WERI-Rb-1 (cell line): ENCODE measurements at places on chromosomes 1 and 21.

- DNase-seq = no peak
Observed at GRCh38 chr1:193176113-193176512, 10.3 kb downstream of the B3GALT2 start.

- DNase-seq = no peak
Observed at GRCh38 chr1:161747801-161748200, 1.8 kb upstream of the DUSP12 start.

DNA sequence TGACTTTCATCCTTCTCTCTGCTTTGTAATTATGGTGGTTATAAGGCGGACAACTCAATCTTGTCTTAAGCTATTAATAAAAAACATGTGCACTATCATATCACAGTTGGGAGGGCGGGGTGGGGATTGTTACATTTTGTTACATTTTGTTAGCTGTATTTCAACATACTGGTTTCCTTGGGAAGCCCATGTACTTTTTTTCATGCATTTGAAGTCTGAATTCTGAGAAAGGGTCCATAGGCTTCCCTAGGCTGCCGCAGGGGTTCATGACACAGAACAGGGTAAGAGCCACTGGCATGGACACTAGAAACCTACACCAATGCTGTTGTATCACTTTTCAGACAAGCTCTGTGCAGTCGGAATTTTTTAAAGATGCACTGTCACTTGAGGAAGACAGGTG, 178.8 kb downstream of the ETS2 start:
- no peak for DNase-seq

DNA sequence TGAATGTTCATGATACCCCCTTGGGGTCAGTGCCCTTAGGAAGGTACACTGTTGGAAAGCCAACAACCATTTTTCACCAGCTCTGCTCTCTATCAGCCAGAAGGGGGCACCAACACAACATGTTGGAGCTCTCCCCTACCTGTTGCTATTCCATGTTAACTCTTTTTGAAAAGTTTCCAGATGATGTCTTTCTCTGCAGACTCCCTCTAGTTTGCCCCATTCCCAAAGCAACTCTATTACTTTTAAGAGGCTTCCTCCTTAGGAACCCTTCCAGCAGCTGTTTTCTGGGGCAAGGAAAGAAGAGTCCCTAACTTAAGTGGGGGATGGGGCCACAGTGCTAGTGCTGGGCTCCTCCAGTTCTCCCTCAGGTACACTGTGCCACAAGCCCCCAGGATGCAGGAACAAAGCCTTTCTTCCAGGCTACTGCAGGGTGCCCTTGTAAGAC, 22.9 kb upstream of the NDC1 start:
- peak; percentile 41 for DNase-seq

GRCh38 chr1:169604781-169605560, 18.7 kb upstream of the F5 start:
- DNase-seq = no peak

DNA sequence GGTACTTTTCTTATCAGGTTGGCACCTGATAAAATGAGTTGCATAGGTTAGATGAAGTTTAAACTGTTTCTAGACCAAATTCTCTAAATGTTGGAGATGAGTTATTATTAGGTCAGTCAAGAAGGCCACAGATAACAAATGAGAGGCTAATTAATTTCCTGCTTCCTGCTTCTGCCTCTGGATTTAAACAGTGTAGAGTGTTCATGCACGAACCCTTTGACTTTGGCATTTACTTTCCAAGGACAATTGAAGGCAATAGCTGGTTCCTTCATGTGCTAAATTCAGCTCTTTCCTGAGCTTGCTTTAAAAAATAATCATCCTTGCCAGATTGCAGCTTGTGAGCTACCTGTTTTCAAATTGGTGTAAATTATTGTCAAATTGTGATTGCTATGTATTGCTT, 80.6 kb downstream of the RASAL2 start:
- no peak for DNase-seq

- no peak for DNase-seq
Observed at GRCh38 chr21:39454949-39455668, 3.3 kb downstream of the SH3BGR start.

- no peak for DNase-seq
Observed at GRCh38 chr1:153745417-153745816, 17.6 kb downstream of the INTS3 start.

DNA sequence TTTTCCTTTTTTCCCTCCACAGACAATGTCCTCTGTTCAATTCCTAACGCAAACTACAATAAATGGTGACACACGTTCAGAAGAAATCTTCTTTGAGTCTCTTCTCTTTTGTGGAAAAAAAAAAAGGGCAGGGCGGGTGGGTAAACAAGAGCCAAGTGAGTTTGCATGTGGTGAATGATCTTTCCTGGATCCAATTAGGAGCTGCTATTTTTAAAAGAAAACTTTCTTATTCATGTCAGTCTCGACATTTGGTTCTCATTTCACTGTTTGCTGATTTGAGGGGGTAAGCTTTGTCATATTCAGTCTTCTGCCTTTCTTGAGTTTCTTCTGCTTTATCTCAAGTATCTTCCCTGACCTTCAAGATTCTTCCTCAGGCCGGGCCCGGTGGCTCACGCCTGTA, 29.2 kb upstream of the KIF1B start:
- DNase-seq = no peak

GRCh38 chr1:31703431-31704270, at the start of gene COL16A1:
Gene COL16A1 (minus strand): TSS chr1:31704017. CDS start chr1:31702193, 1,824 bp downstream.
- no peak for DNase-seq

- no peak for DNase-seq
Observed at GRCh38 chr1:244897476-244898254, 33.3 kb upstream of the HNRNPU start.

- DNase-seq = no peak
Observed at GRCh38 chr1:114524944-114525343, 13.9 kb upstream of the TRIM33 start.

- no peak for DNase-seq
Observed at GRCh38 chr1:45326627-45327623, at the start of gene HPDL. Gene HPDL (plus strand): TSS chr1:45326895. CDS start chr1:45327149, 254 bp downstream.

GRCh38 chr21:16069178-16070112, 339.7 kb downstream of the USP25 start:
- DNase-seq = no peak

DNA sequence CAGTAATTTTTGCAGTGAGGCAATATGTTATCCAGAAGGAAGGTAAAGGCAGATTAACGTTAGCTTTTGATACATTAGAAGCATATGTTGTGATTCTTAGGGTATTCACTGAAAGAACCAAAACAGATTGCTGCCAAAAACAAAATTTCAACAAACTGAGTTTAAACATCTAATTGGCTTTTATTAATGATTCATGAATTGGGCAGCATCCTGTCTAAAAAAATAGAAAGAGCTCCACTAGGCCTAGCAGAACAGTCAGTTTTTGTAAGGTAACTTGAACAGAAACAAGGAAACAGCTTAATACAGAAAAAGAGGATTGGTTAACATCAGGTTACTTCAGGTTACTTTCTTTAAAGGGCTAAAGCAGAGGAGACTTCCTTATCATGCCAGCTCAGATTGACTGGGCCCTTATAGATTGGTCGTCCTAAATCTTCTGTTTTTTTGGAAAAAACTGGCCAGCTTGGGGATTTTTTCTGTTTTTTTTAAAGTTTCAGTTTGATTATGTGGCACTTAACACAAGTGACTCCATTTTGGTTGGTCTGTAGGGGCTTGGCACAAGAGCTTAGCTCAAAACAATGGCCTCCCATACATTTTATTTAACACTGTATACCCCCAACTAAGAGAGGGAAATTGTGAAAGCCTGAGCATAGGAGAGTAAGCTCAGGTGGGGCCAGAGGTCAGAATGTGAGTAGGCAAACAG, 36.8 kb upstream of the GALNT2 start:
- no peak for DNase-seq

- no peak for DNase-seq
Observed at GRCh38 chr1:234120327-234120944, 216.0 kb downstream of the SLC35F3 start.

- DNase-seq = no peak
Observed at GRCh38 chr1:150552911-150553289, 3.7 kb downstream of the ADAMTSL4 start.

GRCh38 chr1:246329900-246330299, 177.2 kb downstream of the SMYD3 start:
- DNase-seq = no peak

- DNase-seq = peak; percentile 97
Observed at GRCh38 chr1:202192770-202193613, 607 bp upstream of the LGR6 start.

GRCh38 chr1:212635141-212635631, 26.6 kb downstream of the ATF3 start:
- no peak for DNase-seq

DNA sequence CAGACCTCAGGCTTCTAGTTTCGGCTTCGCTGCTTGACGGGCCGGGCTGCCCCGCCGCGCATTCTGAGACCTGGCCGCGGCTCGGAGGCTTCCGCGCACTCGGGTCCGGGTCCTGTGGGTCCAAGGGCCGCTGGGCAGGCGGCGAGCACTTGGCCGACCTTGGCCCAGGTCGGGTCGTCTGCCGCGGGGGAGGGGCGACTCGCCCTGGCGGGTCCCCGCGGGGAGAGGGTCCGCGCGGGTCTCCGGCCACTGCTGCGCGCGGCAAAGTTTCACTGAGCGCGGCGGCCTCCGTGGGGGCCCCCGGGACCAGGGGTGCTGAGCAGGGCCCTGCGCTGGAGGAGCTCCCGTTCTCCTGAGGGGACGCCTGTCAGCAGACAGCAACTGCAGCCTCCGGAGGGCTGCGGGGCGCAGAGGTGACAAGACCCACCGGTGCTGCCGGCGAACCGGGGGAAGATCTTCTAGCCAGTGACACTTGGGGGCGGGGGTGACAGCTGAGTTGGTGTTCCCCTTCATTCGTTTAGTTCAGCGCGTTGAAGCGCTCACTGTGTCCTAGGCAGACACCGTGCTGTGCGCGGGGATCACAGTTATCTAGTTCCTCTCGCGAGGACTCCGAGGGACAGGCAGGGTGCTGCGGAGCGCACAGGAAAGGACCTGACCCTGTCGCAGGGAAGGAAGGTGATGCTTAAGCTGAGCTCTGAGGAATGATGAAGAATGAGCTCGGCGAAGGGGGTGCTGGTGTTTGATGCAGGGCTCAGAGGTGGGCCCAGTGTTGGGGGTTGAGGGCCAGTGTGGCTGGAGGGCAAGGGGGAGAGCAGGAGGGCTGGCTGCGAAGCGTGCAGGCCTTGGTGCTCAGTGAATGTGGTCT, 725 bp downstream of the MTFR1L start:
- DNase-seq = peak; percentile 57

DNA sequence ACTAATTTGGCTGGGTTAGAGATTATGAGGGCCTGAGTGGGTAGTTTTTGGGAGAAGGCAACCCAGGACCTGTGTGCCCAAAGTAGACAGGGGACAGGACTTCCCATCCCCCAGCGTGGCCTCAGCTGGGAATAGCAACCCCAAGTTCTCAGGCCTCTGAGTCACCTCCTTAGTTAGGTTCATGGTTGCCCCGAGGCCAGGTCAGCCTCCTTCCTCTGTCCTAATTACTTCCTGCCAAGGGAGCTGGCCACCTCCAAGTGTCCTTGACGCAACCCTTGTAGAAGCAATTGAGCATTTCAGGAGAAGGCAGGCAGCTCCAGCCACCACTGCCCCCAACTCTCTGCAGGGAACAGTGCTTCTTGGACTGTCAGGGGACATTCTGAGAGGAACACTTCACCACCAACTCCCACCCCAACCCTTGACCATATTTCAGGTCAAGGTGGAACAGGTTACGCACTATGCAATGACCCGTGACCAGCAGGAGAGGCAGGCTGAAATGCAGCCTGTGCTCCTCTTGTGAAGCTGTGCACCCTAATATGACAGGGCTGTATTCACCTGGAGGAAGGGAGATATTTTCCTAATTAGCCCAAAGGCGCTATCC, 5.1 kb upstream of the NT5C1A start:
- DNase-seq = no peak

GRCh38 chr1:229334716-229335115, 8.1 kb downstream of the CCSAP start:
- DNase-seq = no peak

- no peak for DNase-seq
Observed at GRCh38 chr1:203558064-203558760, 64.3 kb downstream of the OPTC start.

- peak; percentile 60 for DNase-seq
Observed at GRCh38 chr1:29744684-29745490, 508.6 kb downstream of the PTPRU start.

- DNase-seq = no peak
Observed at GRCh38 chr1:3140437-3140836, 71.4 kb downstream of the PRDM16 start.

DNA sequence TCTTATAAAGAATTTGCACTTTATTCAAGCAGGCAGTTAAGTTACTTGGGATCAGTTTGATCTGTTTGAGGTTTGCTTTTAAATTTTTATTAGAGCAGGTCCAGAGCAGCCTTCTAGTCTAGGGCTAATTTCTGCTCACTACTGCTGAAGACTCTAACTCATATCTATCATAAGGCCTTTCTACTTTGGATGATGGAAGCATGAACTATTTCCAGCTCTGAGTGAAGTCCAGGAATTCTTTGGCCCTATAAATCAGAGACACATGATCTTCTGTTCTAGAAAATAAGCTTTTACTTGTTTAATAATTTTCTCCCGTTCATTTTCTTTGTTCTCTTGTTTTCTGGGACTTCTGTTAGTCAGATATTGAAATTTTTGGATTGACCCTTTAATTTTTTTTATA, 14.7 kb downstream of the NIBAN1 start:
- no peak for DNase-seq

- no peak for DNase-seq
Observed at GRCh38 chr1:174413632-174414031, 34.1 kb upstream of the GPR52 start.

GRCh38 chr1:21121764-21122471, 54.8 kb downstream of the EIF4G3 start:
- no peak for DNase-seq

- no peak for DNase-seq
Observed at GRCh38 chr1:224761245-224761644, 145.1 kb downstream of the CNIH3 start.

GRCh38 chr1:173285048-173285447, 77.9 kb upstream of the TNFSF4 start:
- no peak for DNase-seq

GRCh38 chr21:40847951-40848350, 993 bp upstream of the DSCAM start:
- DNase-seq = no peak

GRCh38 chr21:45900034-45900868, 81.3 kb upstream of the COL6A1 start:
- no peak for DNase-seq

GRCh38 chr1:143699115-143699514, 272.7 kb downstream of the FAM72C start:
- no peak for DNase-seq

DNA sequence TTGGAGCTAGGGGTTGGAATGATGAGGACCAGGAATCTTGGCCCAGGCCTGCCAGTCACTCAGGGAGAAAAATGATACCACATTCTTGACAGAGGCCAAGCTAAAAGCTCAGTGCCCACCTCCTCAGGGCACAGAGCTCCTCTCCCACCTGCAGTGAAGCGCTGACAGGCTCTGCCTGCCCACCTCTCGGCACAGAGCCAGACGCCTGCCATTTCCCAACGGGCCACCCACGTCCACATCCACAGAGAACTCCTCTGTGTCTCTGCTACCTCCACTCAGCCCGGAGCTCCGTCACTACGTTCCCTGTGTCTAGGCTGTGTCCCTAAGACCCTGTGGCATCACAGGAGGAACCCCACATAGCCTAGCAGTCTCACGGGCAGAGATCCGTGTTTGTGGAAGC, 60.8 kb downstream of the MRPL37 start:
- no peak for DNase-seq

GRCh38 chr1:71640116-71640515, 559.3 kb upstream of the ZRANB2 start:
- no peak for DNase-seq

GRCh38 chr1:111911776-111912515, 77.5 kb downstream of the KCND3 start:
- DNase-seq = no peak
